Stimulated activated CD4-positive, alpha-beta T cell treated with anti-CD3 and anti-CD28 coated beads, Interleukin-1b, Interleukin-23, amount 100 ng/mL, for 24 hours (primary cell): ENCODE measurements at places on chromosomes 1 and 21.

GRCh38 chr1:211603191-211603701 lies 24.3 kb upstream of the SLC30A1 start:
- DNase-seq, result no peak

DNA sequence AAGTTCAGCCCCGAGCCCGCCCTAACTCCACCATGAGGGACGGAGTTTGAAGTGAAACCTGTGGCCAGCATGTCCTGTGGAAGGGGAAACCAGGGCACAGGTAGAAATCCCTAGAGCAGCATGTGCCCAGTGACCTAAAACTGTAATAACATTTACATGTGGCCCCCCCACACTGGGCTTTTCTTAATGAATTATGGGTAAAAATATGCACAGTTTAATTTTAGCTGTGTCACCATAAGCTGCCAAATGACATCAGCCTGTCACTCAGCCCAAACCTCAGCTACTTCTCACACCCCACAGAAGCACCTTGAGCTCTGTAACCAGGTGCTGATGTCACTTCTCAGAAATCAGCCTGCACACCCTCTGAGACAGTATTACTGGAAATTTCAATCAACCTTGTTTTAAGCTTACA lies 50.0 kb upstream of the SLC19A1 start:
- DNase-seq, result peak; percentile 39

- DNase-seq, result no peak
Observed at GRCh38 chr1:84344286-84344685, 42.8 kb downstream of the SAMD13 start.

- DNase-seq, result no peak
Observed at GRCh38 chr21:35338881-35339632, 290.0 kb upstream of the RUNX1 start.

DNA sequence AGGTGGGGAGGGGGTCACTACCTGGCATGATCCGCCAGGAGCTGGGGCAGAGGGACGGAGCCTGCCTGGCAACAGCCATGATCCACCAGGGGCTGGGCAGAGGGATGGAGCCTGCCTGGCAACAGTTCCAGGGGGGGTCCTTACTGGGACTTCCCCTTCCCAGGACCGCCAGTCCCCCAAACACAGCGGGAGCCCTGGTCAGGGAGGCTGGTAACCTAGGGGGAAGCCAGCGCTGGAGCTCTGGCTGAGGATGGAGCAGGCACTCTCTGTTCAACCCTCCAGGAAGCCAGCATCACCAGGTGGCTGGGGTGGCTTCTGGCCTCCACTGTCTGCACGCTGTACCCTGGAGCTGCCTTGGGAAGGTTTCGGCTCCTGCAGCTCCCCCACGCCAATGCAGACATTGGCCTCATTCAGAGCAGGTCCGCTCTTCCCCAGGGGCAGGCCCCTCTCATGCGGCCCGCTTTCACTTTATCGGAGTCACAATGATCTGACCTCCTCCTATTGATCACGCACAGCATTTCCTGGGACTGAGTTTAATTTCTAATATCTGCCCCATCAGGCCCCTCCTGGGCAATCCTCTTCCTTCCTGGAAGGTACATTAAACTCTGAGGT lies 68.4 kb upstream of the ABCG1 start:
- DNase-seq, result no peak

- DNase-seq, result no peak
Observed at GRCh38 chr1:160040476-160040875, 8.7 kb upstream of the PIGM start.

GRCh38 chr1:234536741-234537140 lies 57.8 kb upstream of the TARBP1 start:
- no peak for DNase-seq
